Activated CD8-positive, alpha-beta memory T cell treated with anti-CD3 and anti-CD28 coated beads for 36 hours (primary cell): ENCODE measurements at places on chromosomes 1 and 21. TPM values are rescaled to one million over a fixed set of nuclear protein-coding genes. Genes with fewer than 3 reads are reported as not detected.

Gene RGS16
- 79.4 TPM for total RNA-seq

Gene CRABP2
- total RNA-seq = 0.78 TPM

Gene SELP
- total RNA-seq = 0.15 TPM

Gene ERO1B
- total RNA-seq = 3.0 TPM

Gene FOXE3
- not detected for total RNA-seq

Gene AK5
- 1.0 TPM for total RNA-seq

Gene RPE65
- not detected for total RNA-seq

Gene PLA2G2C
- total RNA-seq = not detected

Gene SPRR2D
- not detected for total RNA-seq

Gene CLDN17
- not detected for total RNA-seq

Gene LYPD8
- not detected for total RNA-seq

Gene TDRD5
- not detected for total RNA-seq

Gene ZCCHC17
- 34.3 TPM for total RNA-seq

Gene SERINC2
- 0.29 TPM for total RNA-seq

Gene CCDC185
- not detected for total RNA-seq

Gene CELA3A
- not detected for total RNA-seq

Gene NGF
- total RNA-seq = not detected

Gene OR2G2
- not detected for total RNA-seq

Gene E2F2
- 24.4 TPM for total RNA-seq

Gene DNTTIP2
- total RNA-seq = 107 TPM
